Activated naive CD4-positive, alpha-beta T cell treated with anti-CD3 and anti-CD28 coated beads, Interleukin-2, amount 50 U/mL, for 72 hours (primary cell): ENCODE measurements at places on chromosomes 1 and 21. TPM values are rescaled to one million over a fixed set of nuclear protein-coding genes. Genes with fewer than 3 reads are reported as not detected.

APCS gene
- not detected for total RNA-seq

SELL gene
- 341 TPM for total RNA-seq

CRP gene
- not detected for total RNA-seq

PPIAL4G gene
- 0.36 TPM for total RNA-seq

SYPL2 gene
- total RNA-seq, result not detected

PRAMEF26 gene
- not detected for total RNA-seq

FAM110D gene
- total RNA-seq, result not detected

DEPDC1 gene
- total RNA-seq, result 11.4 TPM

THEMIS2 gene
- 27.3 TPM for total RNA-seq

DIO1 gene
- not detected for total RNA-seq

YBX1 gene
- 926 TPM for total RNA-seq
